T-helper 2 cell (primary cell): ENCODE measurements at places on chromosomes 6 and 20.

- no peak for DNase-seq
Measured at GRCh38 chr6:118963003-118963402, 28.0 kb upstream of the MCM9 start.

GRCh38 chr6:147642458-147642857, 134.0 kb downstream of the SAMD5 start:
- DNase-seq: no peak

- no peak for DNase-seq
Measured at GRCh38 chr6:166498661-166499349, 87.7 kb downstream of the RAMACL start.

GRCh38 chr6:2264932-2265331, 19.5 kb upstream of the GMDS start:
- no peak for DNase-seq

DNA sequence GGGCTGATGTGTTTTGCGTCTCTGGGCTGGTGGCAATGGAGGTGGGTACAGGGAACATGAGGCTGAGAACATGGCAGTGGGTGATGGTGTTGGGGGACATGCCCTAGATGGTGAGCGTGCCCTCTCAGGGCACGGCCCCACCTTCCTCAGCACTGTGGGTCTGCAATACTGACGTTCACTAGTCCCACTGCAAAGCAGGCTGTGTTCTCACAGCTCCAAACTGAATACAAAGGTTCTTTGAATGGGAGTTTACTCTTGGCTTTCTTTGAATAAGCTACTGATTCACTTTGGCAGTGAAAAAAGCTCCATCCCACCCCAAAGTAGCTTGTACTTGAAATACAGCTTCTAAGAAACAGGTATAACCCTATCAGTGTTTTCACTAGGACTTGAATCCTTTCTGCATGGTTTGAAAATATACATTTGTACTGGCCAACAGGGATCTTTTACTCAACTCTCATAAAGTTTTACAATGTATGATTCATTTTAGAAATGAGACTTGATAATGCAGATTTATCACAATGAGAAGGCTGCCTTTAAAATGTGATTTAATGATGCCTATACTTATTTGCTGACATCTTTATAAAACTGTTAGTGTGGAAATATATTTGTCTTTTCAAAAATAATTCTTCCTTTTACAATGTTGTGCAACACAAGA, 400.7 kb downstream of the ZFAND3 start:
- no peak for DNase-seq

GRCh38 chr20:58403272-58403671, 14.2 kb downstream of the VAPB start:
- DNase-seq: no peak

DNA sequence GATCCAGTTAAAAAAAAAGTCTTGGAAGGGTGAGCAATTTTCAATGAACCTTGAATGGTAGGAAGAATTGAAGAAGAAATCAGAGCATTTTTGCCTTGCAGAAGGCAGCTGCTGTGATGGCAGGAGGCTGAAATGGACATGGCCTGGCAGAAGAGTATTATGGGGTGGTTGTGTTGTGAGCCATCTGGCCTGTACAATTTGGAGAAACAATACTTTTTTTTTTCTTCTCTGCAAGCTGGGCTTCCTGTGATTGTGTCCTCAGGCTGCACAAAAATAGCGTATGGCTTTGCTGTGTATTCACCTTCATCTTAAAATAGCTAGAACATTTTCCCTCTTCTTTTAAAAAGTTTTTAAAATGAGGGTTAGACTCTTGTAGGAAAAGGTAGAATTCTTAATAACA, 21.4 kb downstream of the SYCP2L start:
- DNase-seq: no peak

DNA sequence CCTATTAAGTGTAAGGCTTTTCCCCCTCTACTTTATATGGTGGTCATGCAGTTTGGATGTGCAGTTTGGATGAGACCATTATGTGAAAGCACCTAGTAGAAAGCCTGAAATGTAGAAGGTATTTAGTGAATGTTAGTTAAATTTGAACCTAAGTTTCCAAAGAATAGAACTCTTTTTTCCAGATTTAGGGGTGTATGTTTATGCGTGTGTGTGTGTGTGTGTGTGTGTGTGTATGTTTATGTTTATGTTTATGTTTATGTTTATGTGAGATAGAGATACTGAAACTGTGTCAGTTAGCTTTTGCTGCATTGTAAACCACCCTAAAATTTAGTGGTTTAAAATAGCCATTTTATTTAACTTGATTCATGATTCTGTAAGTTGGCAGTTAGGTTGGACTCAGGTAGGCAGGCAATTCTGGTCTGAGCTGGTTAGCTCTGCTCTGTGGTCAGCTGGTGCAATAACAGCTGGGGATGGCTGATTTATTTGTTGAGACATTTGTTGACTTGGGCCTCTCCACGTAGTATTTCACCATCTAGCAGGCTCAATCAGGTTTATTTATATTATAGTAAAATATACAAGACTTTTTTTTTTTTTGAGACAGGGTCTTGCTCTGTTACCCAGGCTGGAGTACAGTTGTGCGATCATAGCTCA, 54.0 kb downstream of the STK4 start:
- no peak for DNase-seq

GRCh38 chr6:87718662-87719433, 16.8 kb upstream of the AKIRIN2 start:
- DNase-seq: no peak

GRCh38 chr6:75608956-75609533, 7.4 kb downstream of the SENP6 start:
- no peak for DNase-seq

GRCh38 chr20:6513599-6513998, 253.9 kb upstream of the BMP2 start:
- DNase-seq: no peak

DNA sequence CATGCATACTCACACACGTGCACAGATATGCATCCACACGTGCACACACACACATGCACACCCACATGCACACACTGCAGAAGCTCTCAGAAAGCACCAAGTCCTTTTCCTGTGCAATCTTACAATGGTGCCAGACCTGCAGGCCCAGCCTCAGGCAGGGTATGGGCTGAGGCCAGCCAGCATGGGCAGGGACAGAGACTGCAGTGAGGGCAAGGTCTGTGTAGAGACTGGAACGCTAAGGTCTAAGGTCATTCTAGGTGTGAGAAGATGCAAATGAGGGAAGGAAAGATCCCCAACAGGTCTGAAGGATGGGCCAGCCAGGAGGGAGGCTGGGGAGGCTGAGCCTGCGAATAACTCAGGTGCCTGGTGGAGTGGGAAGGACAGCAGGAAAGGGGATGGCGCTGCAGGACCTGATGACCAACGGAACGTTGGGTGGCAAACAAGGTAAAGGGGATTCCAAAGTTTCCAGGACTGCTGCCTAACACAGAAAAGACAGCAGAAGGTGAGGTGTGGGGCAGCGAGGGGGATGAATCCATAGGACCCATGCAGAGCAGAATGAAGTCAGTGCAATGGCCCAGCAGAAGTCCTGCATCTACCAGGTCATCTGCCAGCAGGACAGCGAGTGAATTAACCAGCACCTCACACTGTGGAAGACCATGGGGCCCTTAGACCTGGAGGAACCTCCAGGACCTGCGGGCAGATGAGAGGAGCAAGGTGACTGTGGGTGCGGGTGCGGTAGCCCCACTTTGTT, 67.0 kb downstream of the ABHD12 start:
- no peak for DNase-seq

DNA sequence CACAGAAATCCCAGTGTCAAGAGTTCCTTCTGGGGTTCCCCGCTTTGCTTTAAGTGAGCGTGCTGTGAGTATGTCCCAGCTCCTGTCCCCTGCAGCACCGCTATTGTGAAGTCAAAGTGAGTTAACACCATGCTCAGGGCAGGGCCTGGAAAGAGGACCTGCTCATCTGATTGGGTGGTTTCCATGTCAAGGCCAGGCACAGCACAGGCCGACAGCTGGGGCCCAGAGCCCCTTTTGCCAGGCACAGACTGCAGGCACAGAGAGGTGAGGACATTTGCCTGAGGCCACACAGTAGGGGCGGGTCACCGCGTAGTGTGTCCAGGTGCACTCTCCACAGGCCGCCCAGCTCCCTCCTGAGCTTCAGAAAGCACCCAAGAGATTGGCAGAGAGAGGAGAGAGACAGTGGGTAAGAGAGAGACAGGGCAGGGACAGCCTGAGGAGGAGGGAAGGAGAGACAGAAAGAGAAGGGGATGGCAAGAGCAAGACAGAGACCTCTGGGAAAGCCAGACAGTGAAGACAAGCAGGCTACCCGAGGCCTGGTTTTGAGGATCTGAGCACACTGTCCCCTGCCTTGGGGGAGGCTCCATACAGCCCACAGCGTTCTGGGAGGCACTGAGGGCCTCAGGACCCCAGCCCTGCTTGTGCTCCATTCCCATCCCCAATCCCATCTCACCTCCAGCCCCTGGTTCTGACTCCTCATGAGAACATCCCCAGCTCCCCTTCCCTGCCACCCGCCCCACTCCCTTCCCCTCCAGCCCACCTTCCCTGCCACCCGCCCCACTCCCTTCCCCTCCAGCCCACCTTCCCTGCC, 6.5 kb upstream of the BPIFB1 start:
- DNase-seq: no peak

- DNase-seq: peak; percentile 72
Measured at GRCh38 chr6:108896111-108896661, 48.0 kb downstream of the ARMC2 start.

- no peak for DNase-seq
Measured at GRCh38 chr6:16361861-16362260, 123.5 kb downstream of the GMPR start.

DNA sequence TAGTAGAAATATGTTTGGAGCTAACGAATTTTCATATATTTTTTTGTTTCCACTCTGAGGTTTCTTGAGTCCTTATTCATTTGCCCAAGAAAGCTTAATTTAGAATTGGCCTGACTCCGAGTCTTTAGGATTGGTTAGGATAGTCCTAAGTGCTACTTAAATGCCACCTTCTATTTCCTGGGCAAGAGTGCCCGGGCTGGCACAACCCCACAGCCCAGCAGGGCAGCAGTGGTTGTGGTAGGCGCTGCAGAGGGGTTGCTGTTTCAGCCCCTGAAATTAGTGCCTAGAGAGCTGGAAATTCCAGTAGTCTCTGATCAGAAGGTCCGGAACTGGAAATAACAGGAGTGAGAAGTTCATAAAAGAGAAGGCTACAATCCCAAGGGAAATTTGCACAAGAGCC, 139.4 kb upstream of the TENT5A start:
- DNase-seq: no peak

- no peak for DNase-seq
Measured at GRCh38 chr6:3205913-3206312, 21.5 kb downstream of the TUBB2B start.

GRCh38 chr20:15700147-15700765, 873.0 kb downstream of the KIF16B start:
- DNase-seq: no peak

DNA sequence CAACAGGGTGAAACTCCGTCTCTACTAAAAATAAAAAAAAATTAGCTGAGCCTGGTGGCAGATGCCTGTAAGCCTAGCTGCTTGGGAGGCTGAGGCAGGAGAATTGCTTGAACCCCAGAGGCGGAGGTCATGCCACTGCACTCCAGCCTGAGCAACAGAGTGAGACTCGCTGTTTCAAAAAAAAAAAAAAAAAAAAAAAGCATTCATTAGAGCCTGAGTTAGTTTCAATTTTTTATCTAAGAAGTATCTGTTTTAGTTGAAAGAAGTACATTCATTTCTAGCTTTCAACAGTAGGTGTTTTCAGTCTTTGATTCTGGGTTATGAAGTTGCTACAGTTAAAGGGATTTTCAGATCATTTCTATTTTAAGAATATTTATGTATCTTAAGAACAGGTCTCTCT, 42.2 kb downstream of the ZNF292 start:
- DNase-seq: no peak

GRCh38 chr20:14902432-14903089, 565.1 kb upstream of the FLRT3 start:
- DNase-seq: no peak

- no peak for DNase-seq
Measured at GRCh38 chr6:22681761-22682160, 112.4 kb downstream of the HDGFL1 start.

DNA sequence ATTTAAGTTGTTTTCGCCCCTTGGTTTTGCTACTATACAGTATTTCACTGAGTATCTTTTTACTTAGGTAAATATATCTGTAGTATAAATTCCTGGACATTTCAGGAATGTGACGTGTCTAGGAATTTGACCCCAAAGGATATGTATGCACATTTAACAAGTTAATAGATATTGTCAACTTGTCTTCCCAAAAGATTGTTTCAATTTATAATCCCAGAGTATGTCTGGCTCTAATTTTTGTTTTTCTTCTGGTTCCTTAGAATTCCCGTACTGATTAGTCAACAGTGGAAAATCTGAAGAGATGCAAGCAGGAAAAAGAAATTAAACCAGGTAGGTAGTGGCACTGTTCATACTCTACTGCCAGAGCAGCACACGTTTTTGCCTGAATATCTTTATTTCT, 7.2 kb downstream of the PKIG start:
- DNase-seq: no peak

GRCh38 chr20:36645998-36646397, at the start of gene SLA2:
Gene SLA2 (minus strand): TSS chr20:36646196. CDS start chr20:36641335, 4,861 bp downstream.
- peak; percentile 88 for DNase-seq

GRCh38 chr20:2798095-2798805, 2.2 kb downstream of the CPXM1 start:
- no peak for DNase-seq

DNA sequence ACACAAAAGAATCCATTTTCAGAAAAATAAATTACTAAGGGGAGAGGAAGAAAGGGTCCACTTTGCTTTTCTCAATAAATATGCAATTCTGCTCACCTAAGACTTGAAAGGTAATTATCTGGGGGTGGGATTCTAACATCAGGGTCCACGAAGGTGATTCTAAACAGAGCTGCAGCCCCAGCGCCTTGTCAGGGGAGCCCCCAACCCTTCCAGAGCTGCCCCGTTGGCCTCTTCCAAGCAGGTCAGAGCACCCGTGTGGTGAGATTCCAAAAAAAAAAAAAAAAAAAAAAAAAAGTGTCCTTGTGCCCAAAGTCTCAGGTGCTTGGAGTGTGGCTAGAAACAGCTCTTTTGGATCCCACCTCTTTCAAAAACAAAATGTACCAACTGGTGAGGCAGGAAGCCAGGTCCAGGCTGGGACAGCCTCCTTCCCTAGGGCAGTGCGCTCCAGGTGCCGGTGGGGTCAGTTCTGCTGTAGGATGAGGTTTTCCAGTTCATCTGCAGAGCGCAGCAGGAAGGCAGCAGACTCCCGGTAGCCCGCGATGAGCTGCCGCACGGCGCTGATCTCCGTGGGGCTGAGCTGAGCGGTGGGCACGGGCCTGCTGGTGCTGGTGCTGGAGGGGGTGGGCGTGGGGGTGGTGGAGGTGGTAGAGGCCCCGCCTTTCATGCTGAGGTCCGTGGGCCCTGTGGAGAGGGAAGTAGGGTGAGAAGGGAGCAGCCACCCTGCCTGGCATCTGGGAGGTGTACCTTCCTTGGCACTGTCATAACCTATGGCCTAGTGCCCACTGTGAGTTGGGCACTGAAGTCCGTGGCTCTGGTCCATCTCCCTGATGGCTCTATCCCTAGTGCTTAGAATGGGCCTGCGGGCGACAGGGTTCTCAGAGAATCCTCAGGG, 89.3 kb downstream of the ASXL1 start:
- no peak for DNase-seq

DNA sequence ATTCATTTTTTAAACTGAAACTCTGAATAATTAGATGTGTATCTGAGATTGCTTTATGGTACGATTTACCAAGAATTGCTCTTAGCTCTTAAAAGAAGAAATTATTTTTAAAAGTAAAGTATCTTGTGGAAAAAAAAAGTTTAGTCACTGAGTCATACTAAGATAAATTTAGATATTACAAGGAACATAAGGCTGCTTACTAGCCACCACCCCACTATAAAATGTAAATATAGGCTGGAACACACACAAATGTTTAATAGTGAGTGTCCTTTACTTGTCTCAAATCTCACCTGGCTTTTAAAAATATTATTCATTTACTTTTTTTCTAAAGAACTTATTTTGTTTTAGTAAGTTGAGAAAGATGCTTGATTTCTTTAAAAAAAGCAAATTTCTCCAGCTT, 17.6 kb downstream of the RFX6 start:
- DNase-seq: no peak
